HepG2 (cell line): ENCODE measurements at places on chromosomes 16 and 17. TPM values are rescaled to one million over a fixed set of nuclear protein-coding genes. Genes with fewer than 3 reads are reported as not detected.

GRCh38 chr17:62093188-62094155 lies 28.4 kb upstream of the MED13 start:
- peak; percentile 36 for DNase-seq

The CLEC16A gene
- total RNA-seq: 10.3 and 13.6 TPM in 2 replicates

GRCh38 chr16:82033683-82034300 lies 1.3 kb upstream of the HSD17B2 start:
- no peak for DNase-seq

DNA sequence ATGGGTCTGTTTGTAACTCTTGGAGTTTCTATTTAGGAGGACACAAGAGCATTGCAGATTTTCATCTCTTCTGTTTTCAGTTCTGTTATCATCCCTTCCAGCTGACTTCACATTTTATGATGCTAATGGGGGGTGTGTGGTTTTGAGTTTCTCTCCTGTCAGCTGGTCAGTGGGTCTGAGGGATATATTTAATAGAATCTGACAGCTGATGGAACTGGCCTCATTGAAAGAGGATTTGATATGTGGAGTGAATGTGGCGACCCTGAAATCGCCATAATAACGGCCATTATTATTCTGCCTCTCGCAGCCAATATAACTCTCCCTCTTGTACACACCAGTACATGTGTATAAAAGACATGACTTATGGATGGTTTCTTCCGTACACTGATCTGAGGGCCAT lies 128.1 kb downstream of the SALL1 start:
- DNase-seq: no peak

GRCh38 chr16:88591577-88592021 lies 21.4 kb downstream of the ZC3H18 start:
- DNase-seq: no peak

DNA sequence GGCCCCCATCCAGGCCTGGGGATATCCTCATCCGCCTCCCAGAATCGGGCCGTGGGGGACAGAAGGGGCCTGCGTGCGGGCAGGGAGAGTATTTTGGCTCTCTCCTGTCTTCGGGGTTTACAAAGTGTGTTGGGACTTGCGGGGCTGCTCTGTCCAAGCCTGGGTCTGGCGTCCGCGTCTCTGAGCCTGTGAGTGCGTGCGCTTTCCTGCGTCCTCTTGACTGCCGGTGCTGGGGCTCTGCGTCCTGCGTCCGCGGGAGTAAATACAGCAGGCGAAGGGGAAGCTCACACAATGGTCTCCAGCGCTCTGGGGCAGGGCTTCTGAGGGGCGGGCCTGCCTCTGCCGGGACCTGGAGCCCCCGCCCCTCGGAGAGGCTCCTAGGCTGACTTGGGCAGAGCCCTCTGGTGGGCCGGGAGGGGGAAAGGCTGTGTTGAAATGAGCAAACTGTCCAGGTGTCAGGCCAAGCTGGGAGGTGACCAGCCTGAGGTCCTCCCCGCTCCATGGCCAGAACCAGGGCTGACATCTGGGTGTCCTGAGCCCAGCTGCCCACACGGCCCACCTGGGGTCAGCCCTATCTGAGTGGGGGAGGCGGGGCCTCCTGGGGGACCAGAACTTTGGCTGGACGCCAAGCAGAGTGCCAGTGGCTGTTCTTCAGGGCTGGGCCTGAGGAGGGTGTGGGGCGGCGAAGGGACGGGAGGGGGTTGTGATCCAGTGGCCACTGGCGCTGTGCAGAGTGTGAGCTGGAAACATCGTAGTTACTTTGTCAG lies 233.6 kb downstream of the SEC14L1 start:
- DNase-seq: peak; percentile 95

The ACE gene
- 0.13 TPM in 1 of 2 replicates, not detected in the other for total RNA-seq

DNA sequence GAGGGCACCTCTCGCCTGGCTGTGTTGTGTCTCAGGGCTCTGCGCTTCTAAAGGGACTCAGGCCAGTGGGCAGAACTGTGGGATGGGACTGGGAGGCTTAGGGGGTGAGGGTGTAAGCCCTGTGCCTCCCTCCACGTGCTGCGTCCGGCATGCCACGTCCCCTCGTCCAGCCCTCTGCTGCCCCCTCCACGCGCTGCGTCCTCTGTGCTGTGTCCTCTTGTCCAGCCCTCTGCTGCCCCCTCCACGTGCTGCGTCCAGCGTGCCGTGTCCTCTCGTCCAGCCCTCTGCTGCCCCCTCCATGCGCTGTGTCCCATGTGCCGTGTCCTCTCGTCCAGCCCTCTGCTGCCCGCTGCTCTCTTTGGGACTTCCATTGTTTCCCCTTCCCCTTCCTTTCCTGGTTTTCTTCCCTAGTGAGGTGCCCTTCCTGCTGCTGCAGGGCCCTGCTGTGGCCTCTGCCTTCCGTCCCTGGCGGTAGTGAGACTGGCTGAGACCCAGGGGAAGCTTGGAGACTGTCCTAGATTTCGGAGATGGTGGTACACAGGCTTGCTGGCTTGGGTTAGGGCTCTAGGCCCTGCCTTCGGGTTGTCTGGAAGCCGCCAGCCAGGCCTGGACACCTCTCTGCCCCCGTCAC lies 6.4 kb upstream of the ZNF750 start:
- no peak for DNase-seq

DNA sequence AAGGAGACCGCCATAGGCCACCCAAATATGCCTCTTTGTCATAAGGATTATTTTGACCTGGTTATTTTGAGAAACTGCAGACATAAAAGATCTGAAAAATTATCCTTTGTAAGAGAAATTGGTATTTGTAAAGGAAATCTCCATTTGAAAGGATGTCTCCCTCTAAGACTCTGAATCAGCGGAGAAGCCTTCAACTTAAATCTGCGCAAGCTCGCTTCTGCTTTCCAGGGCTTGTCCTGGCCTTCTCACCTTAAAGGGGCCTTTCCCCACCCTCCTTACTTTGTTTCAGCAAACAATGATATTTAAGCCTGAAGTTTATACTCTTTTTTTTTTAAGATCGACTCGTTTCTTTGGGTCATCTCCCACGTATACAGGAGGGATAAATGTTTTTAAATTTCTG lies 34.5 kb downstream of the HSBP1 start:
- no peak for DNase-seq

DNA sequence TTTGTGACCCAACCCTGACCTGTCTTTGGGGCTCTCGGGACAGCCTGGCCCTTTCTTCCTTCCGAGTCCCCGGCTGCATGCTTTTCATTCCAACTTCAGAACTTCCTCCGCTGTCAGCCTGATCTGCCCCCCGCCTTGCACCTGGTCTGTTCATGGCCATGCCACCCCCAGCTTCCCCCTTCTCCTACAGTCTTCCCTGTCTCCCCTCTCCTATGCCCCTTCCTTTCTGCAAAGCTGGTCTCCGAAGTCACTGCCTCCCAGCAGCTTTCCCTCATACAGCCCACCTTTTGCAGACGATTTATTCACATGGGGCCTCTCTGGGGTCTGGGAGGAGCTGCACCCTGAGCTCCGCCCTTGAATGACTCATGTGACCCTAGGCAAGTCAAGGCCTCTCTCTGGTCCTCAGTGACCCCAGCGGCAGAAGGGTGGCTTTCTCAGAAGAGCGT lies 47.1 kb upstream of the SDK2 start:
- DNase-seq: no peak

The PAFAH1B1 gene
- 64.9 and 93.8 TPM in 2 replicates for total RNA-seq

DNA sequence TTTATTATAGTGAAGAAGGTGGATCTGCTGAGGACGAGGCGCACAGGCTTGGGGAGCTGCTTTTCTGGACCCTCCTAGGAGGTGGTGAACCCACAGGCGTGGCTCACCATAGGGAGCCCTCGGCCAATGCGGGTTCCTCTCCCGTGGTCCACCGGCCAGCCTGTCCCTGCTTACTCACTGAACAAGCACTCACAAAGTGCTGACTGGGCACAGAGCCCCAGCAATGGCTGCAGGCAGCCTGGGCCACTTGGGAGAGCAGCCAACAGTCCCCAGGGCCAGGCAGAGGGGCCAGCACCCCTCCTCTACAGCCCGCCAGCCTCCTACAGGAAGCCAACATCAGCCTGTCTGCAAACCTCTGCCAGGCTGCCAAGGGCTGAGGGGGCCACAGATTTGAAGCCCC lies 19.1 kb upstream of the NCBP3 start:
- DNase-seq: no peak

DNA sequence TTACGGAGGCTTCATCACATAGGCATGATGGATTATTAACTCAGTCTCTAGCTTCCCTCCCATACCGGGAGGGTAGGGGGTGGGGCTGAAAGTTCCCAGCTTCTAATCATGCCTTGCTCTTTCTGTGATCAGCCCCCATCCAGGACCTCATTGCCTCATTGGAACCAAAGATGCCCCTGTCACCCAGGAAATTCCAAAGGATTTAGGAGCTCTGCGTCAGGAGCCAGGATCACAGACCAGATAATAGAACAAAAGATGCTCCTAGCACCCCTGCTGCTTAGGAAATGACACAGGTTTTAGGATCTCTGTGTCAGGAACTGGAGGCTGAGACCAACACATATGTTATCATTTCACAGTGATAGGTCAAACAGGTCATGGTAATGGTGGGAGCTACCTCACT lies 9.7 kb downstream of the USB1 start:
- DNase-seq: no peak

The DECR2 gene
- 27.8 and 36.3 TPM in 2 replicates for total RNA-seq

GRCh38 chr16:55543472-55543871 lies 23.0 kb upstream of the CAPNS2 start:
- peak; percentile 35 for DNase-seq

DNA sequence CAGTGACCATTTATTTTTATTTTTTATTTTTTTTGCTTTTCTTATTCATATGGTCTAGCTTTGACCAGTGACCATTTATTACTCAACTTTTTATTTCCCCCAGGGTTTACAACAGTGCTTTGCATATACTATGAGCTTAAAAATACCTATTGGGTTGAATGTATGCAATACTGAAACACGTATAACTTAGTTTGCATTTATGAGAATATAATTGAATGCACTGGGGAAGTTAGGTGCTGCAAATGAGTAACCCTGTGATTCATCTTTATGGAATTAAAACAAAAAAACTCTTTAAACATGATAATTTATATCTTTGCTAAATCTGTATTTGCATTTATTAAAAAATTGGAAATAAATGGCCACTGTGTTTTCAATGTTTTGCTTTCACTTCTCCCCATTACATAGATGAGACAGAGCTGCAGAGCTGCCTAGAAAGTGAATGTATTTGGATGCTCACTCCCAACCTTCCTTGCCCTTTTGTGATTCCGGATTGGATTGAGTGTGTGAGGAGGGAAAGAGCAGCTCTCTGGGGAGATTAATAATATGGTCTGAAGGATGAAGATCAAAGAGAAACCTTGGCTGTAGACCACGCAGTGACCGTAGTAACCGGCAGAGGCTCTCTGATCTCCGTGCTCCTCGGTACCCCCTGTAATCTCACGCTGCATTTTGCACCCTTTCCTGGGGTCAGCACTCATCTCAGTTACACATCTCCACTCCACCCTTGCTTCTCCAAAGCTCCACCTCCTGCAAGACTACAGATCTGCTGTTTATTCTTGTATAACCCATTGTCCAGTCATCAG lies 14.3 kb downstream of the TMEM100 start:
- DNase-seq: no peak

- no peak for DNase-seq
Measured at GRCh38 chr17:79802736-79803420, 6.0 kb upstream of the CBX8 start.

- peak; percentile 94 for DNase-seq
Measured at GRCh38 chr16:21233521-21234150, at the start of gene ANKS4B. TSS of gene ANKS4B (plus strand) at chr16:21233699. CDS start at chr16:21233738, 39 bp downstream.

- DNase-seq: no peak
Measured at GRCh38 chr17:34153991-34154390, 101.1 kb upstream of the CCL2 start.

The ZPBP2 gene
- total RNA-seq: not detected in 2 replicates

The LRRC37A2 gene
- total RNA-seq: 2.1 and 3.4 TPM in 2 replicates

The PYDC1 gene
- total RNA-seq: not detected in 2 replicates

The KAT2A gene
- total RNA-seq: 20.2 and 29.1 TPM in 2 replicates

GRCh38 chr17:33750943-33751701 lies 458.0 kb upstream of the ASIC2 start:
- peak; percentile 15 for DNase-seq

DNA sequence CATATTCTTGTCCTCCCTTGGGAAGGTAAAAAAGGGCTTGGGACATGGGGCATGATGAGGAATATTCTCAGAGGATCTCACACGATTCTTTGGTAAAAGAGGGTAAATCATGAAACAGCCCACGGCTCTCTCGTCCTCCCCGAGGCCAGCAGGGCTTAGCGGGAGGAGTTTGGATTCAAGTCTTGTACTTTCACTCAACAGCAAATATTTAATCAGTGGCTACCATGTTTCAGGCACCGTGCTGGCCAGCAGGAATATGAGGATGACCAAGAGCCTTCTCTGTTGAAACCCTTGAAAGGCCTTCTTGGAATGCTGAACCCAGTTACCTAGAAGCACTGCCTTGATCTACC lies 8.8 kb downstream of the MAP3K14 start:
- DNase-seq: no peak

The TCAP gene
- 0.14 and 0.24 TPM in 2 replicates for total RNA-seq

The KCTD11 gene
- total RNA-seq: 1.3 and 1.6 TPM in 2 replicates

- DNase-seq: no peak
Measured at GRCh38 chr17:75635610-75636202, 2.5 kb downstream of the SMIM5 start.

GRCh38 chr17:8315764-8316217 lies 5.8 kb downstream of the ARHGEF15 start:
- DNase-seq: no peak

The TPSD1 gene
- not detected in 2 replicates for total RNA-seq

GRCh38 chr16:68447653-68448359 lies 502 bp downstream of the SMPD3 start:
- no peak for DNase-seq

GRCh38 chr16:6038941-6039645 lies 941.5 kb upstream of the EEF2KMT start:
- no peak for DNase-seq

DNA sequence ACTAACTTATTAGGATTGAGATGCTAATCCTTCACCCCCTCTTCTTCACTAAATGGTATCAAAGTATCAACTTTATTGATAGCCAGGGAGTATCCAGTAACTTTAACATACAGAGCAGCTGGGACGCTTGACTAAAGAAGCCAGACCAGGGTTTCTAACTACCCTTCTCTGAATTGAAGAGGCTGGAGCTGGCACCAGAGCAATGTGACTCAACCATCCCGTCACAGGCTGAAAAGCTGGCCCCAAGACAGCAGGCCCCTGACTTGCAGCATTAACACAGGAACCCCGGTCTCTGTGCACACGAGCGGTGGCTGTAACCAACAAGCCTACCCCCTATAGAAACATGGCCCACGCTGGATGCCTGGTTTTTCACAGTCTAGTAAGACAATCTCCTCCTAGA lies 59.8 kb downstream of the ANKFN1 start:
- no peak for DNase-seq

- no peak for DNase-seq
Measured at GRCh38 chr17:69462882-69463281, 48.4 kb downstream of the MAP2K6 start.

- no peak for DNase-seq
Measured at GRCh38 chr16:4895366-4895765, 41.6 kb downstream of the PPL start.

The NOXO1 gene
- 0.21 and 1.4 TPM in 2 replicates for total RNA-seq

The PRPF8 gene
- total RNA-seq: 112 and 318 TPM in 2 replicates

GRCh38 chr17:12911239-12911638 lies 106.6 kb downstream of the ELAC2 start:
- no peak for DNase-seq

- no peak for DNase-seq
Measured at GRCh38 chr17:42333053-42333452, 44.8 kb downstream of the STAT5A start.

The SLC4A1 gene
- not detected in 2 replicates for total RNA-seq

The CNGB1 gene
- total RNA-seq: 0.02 and 0.03 TPM in 2 replicates
